ENCODE measurements at places on chromosomes 6 and 20. TPM values are rescaled to one million over a fixed set of nuclear protein-coding genes. Genes with fewer than 3 reads are reported as not detected.

- no peak for DNase-seq
These were observed 203.8 kb downstream of the ALDH8A1 start for GRCh38 chr6:134746140-134746539.

- no peak for DNase-seq
These were observed 1.4 kb upstream of the PTPRT start for GRCh38 chr20:43191143-43191542.

GRCh38 chr6:151757506-151757955 is 50.0 kb upstream of the ESR1 start:
- DNase-seq, result no peak

- no peak for DNase-seq
These were observed 103.3 kb downstream of the FIG4 start for GRCh38 chr6:109794201-109794923.

DNA sequence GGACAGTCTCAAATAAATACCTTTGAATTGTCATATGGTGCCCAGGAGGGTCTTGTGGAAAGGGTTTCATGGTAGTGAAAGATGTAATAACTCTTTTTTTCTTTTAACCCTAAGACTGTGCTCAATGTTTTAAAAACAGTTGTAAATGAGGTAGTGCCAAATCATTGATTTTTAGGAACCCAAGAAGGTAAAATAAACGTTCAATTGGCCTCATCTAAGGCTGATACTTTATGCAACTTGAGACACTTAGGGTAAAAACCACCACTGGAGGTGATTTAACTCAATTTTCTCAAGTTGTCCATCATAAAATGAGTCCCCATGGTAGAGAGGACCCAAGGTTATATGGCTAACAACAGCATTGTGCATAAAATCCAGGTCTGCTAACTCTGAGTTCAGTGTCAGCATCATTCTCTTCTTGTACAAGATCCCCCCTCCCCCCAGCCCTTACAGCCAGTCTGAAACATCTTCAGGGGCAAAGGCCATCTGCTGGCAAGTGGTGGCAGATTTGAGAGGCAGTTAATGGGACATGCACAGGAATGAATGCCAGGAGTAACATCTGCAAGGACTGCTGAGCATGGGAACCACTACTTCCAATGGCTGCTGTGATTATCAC is 244.4 kb downstream of the GMPR start:
- no peak for DNase-seq

DNA sequence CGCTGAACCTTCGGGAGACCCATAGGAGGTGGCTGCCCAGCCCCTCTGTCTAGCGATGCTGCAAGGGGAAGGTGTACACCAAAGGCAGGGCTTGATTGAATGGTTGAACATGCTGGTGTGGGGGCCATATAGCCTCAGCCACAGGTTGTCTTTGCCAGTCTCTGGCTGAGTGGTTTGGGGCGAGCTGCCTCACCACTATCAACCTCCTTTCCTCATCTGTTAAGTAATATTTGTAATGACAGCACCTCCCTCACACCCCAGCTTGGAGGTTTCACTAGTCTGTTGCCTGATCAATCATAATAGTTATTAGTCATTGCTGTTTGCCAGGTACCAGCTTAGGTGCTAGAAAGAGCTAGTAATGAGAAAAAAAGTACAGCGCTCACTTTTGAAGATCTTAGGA is 11.8 kb upstream of the ZNF831 start:
- no peak for DNase-seq

DNA sequence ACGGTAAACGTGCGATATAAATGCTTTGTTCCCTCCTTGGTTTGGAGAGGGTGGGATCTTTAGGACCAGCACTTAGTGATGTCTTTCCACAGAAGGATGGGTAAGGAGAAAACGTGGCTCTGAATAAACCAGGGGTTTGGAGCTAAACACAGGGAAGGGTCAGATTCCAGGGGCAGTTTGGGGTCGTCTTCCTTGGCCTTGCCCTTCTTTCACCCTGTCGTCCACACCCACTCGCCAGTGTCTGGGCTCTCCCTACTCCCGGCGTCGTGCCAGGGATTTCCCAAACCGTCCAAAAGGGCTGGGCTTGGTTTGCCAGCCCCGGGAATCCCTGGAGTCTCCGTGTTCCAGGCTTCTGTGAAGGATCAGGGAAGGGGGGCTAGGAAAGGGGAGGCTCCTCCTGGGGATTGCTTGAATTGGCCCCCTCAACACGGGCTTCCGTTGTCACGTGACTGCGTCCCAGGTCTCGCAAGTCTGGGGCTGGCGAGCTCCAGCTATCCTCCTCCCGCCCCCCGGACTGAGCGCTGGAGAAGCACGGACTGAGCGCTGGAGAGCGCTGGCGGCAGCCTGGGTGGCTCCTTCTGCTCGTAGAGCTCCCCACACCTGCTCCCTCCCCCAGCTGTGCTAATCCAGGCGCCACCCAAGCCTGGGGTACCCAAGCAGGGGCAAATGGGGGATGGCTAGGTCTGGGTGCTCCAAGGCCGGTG is 9.4 kb upstream of the ARMC12 start:
- no peak for DNase-seq

GRCh38 chr6:5746053-5746758 is 260.5 kb downstream of the NRN1 start:
- DNase-seq, result no peak

- no peak for DNase-seq
These were observed 20.2 kb downstream of the MAP3K4 start for GRCh38 chr6:161011492-161012480.

DNA sequence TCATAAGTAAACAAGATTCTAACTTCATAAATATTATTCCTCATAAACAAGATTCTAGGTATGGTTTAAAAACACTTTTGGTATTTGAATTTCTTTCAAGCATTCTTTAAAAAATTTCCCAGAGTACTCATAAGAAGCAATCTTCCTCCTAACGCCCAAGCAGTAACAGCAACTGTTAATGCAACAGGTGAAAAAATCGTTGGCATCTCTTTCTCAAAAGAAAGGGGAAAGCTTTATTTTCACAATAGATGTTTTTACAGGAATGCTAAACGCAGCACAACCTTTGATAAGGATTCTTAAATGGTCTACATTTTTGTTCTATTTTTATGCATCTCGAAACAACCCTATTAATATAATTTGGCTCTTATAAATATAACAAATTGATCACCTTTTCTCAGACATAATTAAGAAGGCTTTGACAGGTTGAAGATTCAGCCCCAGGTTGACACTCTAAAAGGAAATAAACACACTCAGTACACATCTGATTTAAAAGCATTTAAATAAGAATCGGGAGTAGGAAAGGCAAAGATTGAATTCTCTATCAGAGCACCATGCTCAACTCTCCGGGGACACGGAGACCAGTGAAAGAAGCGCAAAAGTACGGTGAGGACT is 634 bp downstream of the AHI1 start:
- no peak for DNase-seq

DNA sequence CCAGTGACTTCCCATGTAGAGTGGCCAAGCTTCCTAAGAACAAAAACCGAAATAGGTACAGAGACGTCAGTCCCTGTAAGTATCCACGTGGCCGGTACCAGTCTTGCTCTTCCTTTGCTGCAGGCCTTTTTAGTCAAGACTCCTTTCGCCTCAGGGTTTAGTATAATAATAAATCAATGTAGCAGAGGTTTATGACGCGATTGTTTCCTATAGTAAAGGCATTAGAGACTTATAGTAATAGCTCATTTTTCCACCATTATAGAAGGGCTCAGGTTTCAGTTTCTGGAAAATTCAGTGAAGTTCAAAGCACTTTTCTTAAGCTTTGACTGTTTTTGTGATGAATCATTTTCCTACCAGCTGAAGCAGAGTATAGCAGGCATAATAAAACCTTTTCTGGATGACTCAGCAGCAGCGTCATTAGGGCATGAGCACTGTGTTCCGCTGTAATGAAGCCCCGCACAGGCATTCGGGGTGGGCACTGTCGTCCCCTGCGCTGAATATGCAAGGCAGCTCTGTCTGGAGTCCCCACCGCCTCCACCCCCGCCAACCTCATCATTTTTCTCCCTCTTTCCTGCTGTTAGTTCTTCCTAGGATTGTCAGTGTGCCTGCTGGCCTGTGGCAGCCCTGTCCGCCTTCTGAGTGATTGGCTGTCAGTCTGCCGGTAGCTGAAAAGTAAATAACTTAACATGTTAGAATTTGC is 51.3 kb downstream of the PTPN1 start:
- no peak for DNase-seq

DNA sequence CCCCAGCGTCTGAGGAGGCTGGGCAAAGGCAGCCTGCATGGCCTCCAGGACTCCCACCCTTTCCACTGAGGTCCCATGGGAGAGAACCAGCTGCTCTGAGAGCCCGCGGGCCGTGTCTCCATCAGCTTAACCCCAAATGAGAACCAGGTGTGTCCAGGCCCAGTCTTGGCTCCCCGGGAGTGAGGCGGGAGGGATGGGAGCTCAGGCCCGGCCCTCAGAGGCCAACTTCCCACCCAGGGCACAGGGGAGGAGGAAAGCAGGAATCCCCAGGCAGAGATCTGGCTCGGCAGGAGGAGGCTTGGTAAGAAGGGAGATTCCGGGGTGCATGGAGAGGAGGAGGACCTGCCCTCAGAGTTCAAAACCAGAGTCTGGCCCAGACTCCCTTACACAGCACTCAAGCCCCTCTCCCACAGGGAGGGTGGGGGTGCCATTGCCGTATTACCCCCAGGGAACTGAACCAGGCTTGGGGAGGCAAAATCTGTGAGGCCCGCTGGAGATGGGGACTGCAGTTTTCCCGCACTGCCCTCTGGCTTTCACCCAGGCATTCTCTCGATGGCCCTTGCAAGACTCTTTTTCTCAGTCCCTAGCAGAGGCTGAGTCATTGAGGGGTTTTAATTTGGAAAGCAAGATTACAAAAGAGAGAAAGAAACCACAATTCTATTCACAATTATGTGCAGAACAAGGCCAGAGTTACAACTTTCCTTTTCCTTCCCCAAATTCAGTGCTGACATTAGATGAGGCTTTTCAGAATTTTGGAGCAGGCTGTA is 17.1 kb downstream of the FOXF2 start:
- DNase-seq, result no peak

- peak; percentile 1 for DNase-seq
These were observed 645.0 kb downstream of the PHF3 start for GRCh38 chr6:64280569-64280968.

The AURKA gene
- 16.2 TPM for polyA plus RNA-seq

The CTSZ gene
- polyA plus RNA-seq, result 80.5 TPM
